ENCODE measurements at places on chromosomes 4 and X.
A peak's percentile ranks its signal among the peaks of the same experiment; 100 is the strongest.

DNA sequence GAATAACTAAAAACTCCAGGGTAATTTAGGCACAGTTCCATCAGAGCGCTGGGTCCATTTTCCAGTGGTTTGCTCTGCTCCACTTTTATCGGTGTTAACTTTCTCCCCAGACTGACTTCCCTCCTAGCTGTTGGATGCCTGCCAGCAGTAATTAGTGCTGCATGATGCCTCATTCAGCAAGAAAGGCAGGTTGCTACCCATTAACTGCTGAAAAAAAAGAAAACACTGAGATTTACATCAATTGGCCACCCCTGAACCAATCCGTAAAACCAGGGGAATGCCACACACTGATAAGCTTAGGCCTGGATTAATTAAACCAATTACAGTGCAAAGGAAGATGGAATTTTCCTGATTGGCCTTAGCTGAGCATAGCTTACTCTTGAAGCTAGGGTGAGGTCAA, 182.4 kb upstream of the CXXC4 start:
- no peak for ATAC-seq

GRCh38 chr4:67931256-67931655, 32.0 kb downstream of the TMPRSS11A start:
- no peak for ATAC-seq

- ATAC-seq, result peak; percentile 100
Observed at GRCh38 chr4:141307241-141307689, 86.6 kb downstream of the ZNF330 start.

GRCh38 chrX:45872480-45872879, 671.8 kb upstream of the DIPK2B start:
- ATAC-seq, result no peak

GRCh38 chrX:93580634-93581033, 92.7 kb downstream of the NAP1L3 start:
- no peak for ATAC-seq

- peak; percentile 92 for ATAC-seq
Observed at GRCh38 chr4:187826725-187827124, 168.8 kb upstream of the ZFP42 start.

DNA sequence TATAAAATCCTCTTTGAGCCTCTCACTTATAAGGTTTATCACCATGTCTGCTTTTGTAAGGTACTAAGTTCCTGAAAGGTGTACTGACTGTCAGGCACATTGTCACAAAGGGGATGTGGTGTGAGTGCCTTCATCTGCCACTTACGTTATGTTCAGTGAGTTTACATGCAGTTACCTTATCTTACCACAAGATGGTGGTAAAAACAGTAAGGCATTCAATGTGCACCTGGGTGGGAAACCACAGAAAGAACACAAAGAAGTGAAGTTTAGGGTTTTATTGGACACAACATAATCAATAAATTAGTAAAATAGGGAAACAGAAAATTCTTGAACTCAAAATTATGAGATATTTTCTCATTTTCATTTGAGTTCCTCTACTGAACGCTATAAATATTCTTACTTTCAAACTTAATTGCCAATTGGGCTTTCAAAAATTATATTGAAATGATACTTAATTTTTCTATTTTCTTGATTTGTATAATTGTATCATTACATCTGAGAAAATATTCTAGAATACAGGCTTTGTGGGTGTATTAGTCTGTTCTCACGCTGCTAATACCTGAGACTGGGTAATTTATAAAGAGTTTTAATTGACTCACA, 650.8 kb downstream of the PCDH7 start:
- peak; percentile 62 for ATAC-seq

DNA sequence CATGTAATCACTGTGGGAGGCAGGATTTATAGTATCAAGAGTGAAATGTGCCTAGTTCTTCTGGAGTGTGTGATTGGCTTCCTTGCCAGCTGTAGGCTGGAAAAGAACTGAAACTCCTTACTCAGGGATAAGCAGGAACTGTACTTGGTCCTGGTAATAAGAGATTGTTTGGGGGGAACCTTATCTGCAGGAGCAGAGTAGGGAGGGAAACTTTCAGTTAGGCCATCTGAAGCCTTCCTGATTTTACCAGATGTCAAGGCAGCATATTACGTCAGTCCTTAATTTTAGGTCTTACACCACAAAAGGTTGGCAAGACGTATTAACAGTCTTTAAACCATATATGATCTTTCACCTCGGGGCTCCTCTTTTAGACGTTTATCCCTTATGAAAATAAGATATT, 231.5 kb upstream of the FMR1 start:
- no peak for ATAC-seq

DNA sequence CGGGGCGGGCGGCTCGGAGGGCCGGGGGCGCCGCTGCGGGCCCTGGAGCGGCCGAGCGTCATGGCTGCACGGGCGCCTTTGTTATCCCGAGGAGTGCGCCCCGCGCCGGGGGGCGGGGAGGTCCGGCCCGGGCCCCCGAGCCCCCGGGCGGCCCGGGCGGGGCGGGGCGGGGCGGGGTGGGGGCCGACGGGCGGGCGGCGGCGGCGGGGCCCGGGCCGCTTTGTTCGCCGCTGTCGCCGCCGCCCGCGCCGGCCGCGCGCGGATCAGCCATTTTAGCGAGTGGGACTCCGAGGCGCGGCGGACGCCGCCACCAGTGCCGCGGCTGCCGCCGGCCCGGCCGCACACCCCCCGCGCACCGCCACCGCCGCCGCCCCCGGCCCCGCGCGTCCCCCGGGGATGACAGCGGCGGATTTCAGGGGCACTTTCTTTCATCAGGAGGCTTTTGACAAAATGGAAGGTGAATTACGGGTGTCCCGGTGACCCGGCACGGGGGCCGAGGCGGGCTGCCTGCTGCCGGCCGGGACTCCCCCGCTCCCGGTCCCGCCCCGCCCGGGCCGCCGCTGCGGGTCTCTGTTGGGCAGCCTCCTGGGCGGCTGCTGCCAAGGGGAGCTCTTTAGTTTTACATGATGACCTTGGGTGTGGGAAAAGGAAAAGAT, 1.2 kb downstream of the HMGB3 start:
- no peak for ATAC-seq

Measured in SK-N-SH treated with all-trans-retinoic acid at 6 μM for 48 hours (cell line).